HuH-7 (cell line): ENCODE measurements at places on chromosomes 16 and 17.
A peak's percentile ranks its signal among the peaks of the same experiment; 100 is the strongest.

DNA sequence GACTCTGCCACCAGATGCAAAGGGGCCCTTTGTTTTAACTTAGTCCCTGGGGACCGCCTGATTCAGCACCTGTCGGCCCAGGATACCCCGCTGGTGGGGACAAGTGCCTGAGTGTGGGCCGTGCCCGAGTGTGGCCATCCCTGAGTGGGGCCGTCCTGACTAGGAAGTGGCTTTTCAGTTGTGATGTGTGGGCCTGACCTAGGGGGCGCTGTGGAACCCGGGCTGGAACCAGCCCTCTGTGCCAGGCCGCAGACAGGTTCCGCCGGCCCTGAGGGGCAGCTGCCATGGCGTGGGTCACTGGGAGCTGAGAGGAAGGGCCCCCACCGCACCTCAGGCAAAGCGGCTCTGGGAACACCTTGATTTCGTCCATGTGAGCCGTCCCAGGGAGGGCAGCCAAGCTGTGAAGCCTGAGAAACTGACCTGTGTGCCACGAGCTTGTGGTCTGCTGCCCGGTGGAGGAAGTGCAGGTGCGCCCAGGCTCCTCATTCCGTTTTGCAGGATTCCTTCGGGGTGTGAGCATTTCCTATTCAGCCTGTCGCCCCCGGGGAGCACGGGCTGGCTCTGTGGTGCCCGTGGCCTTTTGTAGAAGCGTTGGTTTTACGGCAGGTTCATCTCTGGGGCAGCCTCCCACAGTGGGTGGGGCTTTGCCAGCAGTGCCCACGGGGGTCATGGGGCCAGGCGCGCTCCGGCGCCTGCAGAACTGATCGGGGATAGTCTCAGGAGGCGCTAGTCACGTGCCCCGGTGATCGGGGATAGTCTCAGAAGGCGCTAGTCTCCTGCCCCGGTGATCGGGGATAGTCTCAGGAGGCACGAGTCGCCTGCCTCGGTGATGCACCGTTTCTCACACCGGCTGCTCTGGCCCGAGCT lies 5.3 kb downstream of the RPL13 start:
- DNase-seq = peak; percentile 78

DNA sequence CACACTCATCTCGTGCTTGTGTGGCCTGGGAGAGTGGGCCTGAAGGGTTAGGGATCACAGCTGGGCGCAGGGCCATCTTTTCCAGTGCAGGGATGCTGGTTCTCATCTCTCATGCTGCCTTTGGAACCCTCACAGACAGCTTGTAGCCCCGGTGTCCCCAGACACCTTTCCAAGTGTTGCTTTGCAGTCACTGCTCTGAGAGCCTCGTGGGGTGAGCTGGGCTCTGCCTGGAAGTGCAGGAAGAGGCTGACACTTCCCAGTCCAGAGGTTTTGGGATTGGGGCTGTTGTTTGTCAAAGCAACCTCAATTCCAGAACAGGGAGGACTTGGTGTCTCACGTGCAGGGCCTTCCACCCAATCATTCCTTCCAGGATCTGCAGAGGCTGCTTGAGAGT lies 28.2 kb downstream of the TBX4 start:
- DNase-seq = no peak

DNA sequence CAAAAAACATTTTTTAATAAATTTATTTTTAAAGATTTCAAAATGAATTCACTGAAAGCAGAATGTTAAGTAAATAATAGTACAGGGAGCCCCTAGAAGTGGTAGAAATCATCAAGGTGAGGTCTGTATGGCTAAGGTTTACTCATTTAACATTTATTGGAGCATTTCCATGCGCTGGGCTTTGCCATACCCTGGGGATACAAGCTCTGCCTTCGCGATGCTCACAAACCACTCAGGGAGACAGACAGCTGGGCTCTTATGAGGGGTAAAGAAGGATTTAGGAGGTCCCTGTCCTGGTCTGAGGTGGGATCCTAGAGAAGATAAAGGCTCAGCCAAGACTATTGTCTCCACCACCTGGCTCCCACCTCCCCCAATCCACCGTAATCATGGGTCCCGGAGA lies 11.3 kb upstream of the LPCAT2 start:
- DNase-seq = no peak

GRCh38 chr16:48608452-48608851 lies 1.5 kb downstream of the N4BP1 start:
- no peak for DNase-seq

DNA sequence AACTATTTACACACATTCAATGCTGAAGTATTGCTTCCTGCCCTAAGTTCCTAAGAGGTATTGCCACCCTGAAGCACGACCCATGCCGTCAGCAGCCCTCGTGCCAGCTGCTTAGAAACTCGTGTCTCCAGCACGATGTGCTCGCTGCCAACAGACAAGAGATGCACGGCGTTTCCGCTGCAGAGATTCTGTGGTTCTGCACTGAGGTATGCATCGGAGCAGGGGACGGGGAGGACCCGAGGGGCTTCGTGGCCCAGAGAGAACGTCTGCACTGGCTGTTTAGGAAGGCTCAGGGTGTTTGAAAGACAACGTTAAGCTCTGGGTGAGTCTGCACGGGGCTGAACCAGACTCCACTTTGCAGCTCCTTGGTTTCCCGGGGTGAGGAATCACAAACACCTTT lies 82.7 kb upstream of the CREBBP start:
- no peak for DNase-seq

- DNase-seq = no peak
Measured at GRCh38 chr17:72038427-72038826, 82.4 kb upstream of the SOX9 start.

GRCh38 chr17:74371653-74372147 lies 4.4 kb downstream of the GPR142 start:
- no peak for DNase-seq

DNA sequence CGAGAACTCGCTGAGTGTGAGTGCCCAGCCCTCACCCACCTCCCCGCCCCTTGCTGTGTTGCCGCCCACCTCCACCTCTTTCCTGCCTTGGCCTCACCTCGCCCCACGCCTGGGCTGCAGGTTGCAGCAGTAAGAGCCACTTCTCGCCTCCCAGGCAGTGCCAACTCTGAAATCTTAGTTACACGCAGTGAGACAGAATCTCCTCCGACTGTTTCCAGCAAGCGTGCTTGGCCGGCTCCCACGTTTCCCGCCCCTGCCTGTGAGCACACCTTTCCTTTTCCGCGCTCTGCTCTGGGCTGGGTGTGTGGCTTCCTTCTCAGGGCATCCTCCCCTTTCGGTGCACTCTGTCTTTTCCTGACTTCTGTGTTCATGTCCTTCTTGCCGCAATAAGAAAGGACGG lies 5.7 kb downstream of the ENGASE start:
- no peak for DNase-seq

- no peak for DNase-seq
Measured at GRCh38 chr17:28792877-28793661, 49.3 kb downstream of the TRAF4 start.

GRCh38 chr16:3659251-3659650 lies 4.8 kb downstream of the DNASE1 start:
- DNase-seq = no peak

GRCh38 chr16:15854061-15854460 lies 2.8 kb downstream of the MYH11 start:
- DNase-seq = no peak

DNA sequence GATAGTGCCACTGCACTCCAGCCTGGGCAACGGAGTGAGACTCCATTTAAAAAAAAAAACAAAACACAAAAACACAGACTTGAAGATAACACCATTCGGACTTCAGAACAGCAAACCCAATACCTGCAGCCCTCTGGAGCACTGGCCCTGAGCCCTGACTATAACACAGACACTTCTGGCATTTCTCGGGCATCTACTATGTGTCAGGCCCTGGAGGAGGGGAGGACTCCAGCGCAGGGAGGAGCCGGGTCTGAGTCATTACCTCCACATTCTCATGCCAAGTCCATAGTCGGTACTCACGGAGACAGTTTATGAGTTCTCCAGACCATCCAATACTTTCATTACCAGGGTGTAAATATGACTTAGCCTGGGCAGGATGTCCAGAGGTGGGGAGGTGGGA lies 48.8 kb downstream of the PITPNM3 start:
- DNase-seq = no peak

GRCh38 chr16:1990351-1991134 lies 773 bp downstream of the SYNGR3 start:
- DNase-seq = peak; percentile 73

DNA sequence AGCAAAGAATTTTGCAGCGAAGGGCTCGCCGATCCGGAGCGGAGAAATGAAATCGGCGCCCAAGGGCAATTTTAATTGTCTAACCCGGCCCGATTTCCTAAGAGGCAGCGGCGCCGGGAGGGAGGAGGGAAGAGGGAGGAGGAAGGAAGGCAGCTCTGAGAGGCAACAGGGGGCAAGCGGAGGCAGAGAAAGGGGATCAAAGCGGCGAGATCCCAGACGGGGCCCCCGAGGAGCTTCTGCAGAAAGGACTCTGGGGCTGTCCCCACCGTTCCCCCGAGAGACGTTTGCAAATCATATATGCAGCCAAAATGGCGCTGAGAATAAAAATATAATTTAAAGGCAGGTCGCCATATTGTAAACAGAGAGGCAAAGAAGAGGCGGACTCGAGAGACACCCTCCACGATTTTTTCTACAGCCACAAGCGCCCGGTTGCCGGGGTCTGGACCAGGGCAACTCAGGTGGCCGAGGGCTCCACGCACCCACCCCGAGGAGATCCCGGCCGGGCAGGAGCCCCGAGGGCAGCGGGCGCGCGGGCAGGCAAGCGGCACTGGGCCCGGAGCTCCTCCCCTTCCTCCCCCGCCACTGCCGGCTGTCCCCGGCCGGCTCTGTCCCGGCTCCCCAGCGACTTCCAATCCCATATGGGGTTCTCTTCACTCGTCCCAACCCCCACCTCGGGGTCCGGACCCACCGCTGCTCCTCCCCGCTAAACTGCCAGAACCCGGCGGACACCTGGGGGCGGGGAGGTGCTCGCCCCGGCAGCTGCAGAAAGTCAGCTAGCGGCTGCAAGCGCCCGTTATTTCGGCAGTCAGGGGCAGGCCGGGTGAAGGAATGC lies 1.9 kb downstream of the PHF12 start:
- DNase-seq = peak; percentile 50
